Prostate gland (tissue), 2 donors: ENCODE measurements at places on chromosomes 5 and 9.

- H3K27me3 ChIP-seq, result no peaks in the 10 kb centered on the region
- H3K4me3 ChIP-seq, result no peak overlapping the region
- no peaks in the 10 kb centered on the region for H3K4me1 ChIP-seq
- no peak for DNase-seq
These were observed 30.4 kb upstream of the SYNPO start for GRCh38 chr5:150609843-150610584.

DNA sequence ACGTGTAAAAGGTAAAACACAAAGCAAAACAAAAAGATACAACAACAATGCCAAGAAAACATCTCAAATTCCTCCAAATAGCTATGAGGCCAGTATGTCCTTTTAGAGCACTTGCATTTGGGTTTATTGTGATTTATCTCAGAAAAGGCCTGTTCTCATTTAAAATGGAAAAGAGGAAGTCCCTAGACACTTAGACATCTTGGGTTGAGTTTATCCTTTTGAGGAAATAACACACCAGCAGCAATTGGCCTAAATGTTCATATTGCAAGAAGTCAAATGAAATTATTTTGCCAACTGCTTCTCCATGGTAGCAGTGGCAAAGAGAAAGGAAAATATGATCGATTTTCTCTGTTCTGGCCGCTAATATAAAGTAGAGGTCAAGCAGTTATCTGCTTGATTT is 43.6 kb upstream of the TRMT10B start:
- no peaks in the 10 kb centered on the region for H3K36me3 ChIP-seq
- H3K4me3 ChIP-seq, result no peak overlapping the region
- no peak for DNase-seq
- no peak overlapping the region for H3K27ac ChIP-seq
- no peaks in the 10 kb centered on the region for H3K4me1 ChIP-seq

GRCh38 chr5:136374003-136374402 is 8.7 kb upstream of the TRPC7 start:
- no peaks in the 10 kb centered on the region for H3K27me3 ChIP-seq
- no peak for DNase-seq
- no peaks in the 10 kb centered on the region for H3K4me1 ChIP-seq
- no peak overlapping the region for H3K27ac ChIP-seq
- no peak overlapping the region for H3K4me3 ChIP-seq
- no peaks in the 10 kb centered on the region for H3K36me3 ChIP-seq

DNA sequence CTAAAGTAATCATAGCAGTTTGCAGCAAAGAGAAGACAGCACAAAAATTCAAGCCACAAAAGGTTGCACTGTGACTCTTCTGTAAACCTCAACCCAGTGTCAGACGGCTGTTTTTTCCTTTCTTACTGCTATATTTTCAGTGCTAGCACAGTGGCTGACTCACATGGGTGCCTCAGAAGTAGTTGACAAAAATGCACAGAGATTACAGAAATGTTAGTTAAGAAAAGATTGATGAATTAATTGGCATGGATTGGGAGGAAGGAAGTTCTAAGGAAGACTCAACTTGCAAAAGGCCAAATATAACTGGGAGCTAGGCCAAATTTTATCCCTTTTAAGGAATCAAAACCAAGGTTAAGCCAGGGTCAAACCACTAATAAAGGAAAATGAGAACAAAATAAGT is 43.7 kb upstream of the ITGA1 start:
- H3K27me3 ChIP-seq, result no peaks in the 10 kb centered on the region
- no peaks in the 10 kb centered on the region for H3K4me1 ChIP-seq
- no peak for DNase-seq
- no peak overlapping the region for H3K27ac ChIP-seq

DNA sequence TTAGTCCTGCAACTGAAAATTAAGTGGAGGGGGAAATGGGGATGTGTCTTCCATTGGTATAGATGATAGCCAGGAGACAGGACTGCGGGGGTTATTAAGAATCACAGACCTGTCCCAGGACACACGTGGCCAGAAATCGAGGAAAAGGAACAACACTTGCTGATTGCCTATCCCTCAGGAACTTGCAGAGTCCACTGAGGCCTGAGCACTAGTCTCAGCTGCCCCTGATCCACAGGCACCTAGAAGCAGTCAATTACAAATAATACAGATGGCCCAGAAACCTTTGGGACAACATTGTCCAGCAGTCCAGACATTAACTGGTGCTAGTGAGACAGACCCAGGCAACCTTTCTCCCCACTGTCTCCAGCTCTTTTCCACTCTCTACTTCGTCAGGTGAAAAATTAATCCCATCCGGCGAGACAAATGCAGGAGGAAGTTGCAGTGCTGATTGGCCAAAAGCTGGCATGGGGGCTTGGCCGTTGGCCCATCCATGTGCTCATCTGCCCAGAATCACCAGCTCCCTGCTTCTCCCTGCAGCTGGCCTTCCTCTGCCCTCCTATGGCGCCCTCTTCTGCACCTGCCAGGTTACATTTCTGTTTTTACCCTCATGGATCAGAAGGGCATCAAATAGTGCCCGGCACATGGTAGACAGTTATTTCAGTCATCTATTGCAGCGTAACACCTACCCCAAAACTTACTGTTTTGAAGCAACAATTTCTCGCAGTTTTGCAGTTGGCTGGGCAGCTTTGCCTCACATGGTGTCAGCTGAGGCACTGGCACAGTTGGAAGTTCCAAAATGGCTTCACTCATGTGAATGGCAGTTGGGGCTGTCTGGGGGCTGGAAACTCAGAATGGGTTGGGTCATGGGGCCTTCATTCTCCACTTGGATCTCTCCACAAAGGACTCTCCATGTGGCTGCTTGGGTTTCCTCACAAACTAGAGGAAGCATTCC is 3.6 kb upstream of the B4GALT1 start:
- no peak overlapping the region for H3K4me3 ChIP-seq
- no peaks in the 10 kb centered on the region for H3K27me3 ChIP-seq
- DNase-seq, result peak; percentile 76
- no peak overlapping the region for H3K27ac ChIP-seq
- no peaks in the 10 kb centered on the region for H3K4me1 ChIP-seq
